Femur (tissue), 1 donor: ENCODE measurements at places on chromosomes 16 and 17.

- no peak for DNase-seq
Observed at GRCh38 chr16:73882033-73882432, 414.6 kb upstream of the PSMD7 start.

DNA sequence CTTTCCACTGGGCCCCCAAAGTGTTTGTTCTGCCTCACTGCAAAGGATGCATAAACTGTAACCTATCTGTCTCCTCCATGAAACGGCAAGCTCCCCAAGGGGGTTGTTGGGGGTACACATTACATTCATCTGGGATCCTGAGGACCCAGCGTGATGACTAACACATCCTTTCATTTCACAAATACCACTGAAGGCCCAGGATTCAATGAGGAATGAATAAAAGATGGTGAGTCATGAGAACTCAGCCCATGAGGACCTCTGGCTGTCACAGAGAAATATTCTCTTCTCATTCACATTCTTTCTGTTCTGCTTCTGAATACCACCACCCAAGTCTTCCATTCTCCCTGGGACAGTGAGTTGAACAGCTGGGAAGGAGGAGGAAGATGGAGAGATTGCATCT is 149.8 kb downstream of the RBFOX3 start:
- DNase-seq, result no peak

- DNase-seq, result no peak
Observed at GRCh38 chr17:74380959-74381808, 13.9 kb downstream of the GPR142 start.

- DNase-seq, result peak; percentile 85
Observed at GRCh38 chr17:1908699-1909309, 79.0 kb downstream of the RPA1 start.

GRCh38 chr17:77090476-77090875 is 50.3 kb upstream of the SEC14L1 start:
- DNase-seq, result no peak

- DNase-seq, result no peak
Observed at GRCh38 chr17:71402661-71403141, 718.1 kb upstream of the SOX9 start.

- peak; percentile 93 for DNase-seq
Observed at GRCh38 chr17:29140051-29140621, 40.1 kb downstream of the MYO18A start.

GRCh38 chr17:66580184-66580955 is 254.5 kb upstream of the CACNG5 start:
- DNase-seq, result peak; percentile 57

DNA sequence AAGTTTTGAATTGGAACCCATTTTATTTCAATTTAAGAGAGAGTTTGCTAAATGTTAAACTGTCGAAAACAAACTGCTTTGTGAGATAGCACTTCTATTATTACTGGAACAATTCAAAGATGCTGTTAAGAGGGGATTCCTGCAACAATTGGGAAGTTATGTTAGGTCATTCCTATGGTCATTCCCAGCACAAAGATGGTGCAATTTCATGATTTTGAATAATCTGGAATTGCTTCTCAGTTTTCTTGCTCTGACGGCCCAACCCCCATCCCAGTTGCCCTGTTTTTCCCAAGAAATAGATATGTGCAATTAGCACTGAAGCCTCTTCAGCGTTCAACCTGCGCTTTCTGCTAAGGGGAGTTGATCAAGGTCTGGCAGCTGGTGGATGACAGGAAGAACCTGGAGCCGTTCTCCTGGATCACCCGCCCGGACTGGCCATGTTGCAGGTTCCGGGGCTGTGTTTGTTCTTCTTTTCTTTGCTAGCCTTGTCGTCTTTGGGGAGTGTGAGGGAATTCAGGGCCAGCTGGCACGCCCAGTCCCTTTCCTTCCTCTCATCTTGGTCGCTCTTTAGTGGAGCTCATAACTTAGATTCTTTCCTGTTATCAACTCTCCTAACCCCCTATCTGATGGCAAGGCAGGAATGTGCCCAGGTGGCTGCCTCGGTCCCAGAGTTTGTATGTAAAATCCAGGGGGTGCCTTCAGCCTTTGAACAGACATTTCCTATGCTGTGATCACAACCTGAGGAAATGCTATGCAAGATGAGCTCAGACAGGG is 29.0 kb upstream of the IRF8 start:
- DNase-seq, result no peak

DNA sequence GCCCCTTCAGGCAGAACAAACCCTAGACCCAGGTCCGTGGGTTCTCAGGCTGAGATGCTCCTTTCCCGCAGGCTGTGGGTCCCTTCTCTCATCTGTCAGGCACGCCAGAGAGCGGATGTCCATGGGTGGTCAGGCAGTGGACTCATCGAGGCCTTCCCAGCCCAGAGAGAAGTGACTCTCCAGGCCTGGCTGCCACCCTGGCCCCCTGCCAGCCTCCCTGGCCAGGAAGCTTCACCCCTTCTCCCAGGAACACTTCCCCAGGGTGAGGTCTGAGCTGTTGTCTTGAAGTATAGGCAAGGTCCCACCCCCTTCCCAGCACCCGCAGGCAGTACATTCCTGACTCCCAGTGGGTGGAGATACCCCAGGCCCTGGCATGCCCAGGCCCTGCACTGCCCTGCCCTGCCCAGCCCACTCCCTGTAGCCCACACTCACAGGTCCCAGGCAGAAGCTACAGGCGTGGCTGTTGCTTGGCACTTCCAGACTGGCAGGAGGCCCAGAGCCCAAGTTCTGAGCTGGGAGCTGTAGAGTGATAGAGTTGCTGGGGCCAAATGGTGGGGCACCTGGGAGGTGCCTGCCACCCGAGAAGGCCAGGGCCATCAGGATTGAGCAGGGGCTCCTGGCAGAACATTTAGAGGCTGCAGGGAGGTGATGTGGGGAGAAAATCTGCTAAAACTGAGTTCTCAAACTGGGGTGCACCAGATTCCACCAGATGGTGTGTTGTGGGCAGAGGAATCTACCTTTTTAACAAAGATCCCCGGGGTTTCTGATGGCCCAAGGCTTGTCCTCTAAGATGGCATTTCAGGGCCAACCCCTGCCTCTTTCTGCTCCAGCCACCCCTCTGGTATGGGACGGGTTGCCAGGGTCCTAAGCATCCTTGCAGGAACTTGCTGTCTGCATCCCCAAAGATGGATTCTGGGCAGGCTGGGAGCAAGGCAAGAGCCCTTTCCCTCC is 6.7 kb downstream of the ITGA3 start:
- DNase-seq, result peak; percentile 68

DNA sequence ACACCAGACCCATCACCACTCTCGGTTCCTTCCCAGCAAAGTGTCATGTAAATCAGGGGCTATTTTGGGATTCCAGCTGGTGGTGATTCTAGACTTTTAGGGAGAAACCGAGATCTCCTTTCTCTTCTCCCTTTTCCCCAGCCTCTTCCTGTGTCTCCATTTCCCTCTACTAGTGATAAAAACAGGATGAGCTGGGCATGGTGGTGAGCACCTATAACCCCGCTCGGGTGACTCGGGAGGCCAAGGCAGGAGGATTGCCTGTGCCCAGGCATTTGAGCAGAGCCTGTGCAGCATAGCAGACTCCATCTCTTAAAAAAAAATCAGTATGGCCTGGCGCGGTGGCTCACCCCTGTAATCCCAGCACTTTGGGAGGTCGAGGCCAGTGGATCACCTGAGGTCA is 6.1 kb downstream of the TBX21 start:
- DNase-seq, result no peak

GRCh38 chr17:6323626-6324356 is 111.1 kb downstream of the AIPL1 start:
- DNase-seq, result no peak

- no peak for DNase-seq
Observed at GRCh38 chr17:13698832-13699231, 97.1 kb upstream of the HS3ST3A1 start.

DNA sequence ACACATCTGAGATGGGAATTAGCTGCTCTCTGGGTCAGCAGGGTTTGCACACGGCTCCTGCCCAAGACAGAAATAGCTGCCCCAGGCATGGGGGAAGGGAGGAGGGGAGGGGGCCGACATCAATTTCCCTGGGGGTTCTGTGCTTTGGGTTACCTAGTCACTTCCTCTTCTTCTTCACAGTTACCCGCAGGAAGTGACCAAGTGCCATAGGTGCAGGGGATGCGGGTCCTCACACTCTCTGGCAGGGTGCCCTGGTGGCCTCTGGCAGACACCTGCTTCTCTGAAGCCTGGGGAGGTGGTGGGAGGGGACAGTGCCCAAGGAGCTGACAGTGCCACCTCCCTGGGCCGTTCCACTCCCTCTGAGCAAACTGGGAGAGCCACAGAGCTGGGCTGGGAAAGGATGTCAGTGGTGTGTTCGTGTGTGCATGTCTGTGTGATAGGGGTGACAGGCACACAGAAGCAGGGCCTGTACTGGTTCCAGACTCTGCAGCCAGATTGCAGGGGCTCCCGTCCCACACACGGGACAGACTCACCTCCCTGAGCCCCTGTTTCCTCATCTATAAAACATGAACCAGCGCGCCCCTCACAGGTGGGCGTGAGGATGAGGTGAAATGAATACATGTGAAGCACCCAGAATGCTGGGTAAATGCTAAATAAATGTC is 18.2 kb downstream of the SCN4A start:
- DNase-seq, result no peak

DNA sequence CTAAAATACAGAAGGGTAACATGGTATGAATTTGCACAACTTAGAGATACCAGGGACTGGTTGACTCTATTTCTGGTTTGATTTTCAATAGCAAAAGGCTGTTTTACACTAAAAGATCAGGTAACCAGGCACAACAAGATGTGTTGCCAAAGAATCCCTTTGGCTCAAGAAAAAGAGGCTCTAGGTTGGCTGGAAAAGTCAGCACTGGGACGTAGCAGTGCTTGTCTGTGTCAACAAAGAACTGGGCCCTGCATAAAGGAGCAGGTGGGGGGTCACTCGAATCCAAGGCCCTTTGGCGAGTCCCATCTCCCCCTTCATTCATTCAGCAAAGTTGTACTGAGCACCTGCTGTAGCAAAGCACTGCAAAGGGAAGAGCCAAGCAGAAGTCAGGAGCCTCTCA is 18.4 kb downstream of the SDR42E1 start:
- no peak for DNase-seq

GRCh38 chr17:78357177-78357586 is 2.7 kb downstream of the SOCS3 start:
- peak; percentile 73 for DNase-seq

GRCh38 chr17:57285701-57286100 is 29.4 kb downstream of the MSI2 start:
- no peak for DNase-seq

DNA sequence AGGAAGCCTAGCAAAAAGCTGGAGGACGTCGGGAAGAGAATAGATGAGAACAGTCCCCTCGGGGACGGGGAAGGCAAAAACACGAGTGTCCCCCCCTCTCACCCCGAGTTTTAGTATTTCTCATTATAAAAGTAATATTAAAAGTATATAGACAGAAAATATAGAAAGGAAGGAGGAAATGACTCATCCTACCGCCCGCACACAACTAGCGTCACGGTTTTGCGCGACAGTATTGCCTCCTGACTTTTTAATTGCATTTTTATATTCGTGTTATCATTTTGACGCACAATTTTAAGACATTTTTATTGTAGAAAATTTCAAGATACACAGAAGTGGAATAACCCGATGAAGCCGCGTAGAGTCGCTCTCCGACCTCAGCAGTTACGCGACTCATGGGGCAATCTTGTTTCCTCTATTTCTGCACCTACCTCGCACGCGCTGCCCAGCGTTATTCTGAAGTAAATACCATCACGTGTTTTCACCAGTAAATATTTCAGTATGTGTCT is 652 bp upstream of the SLC25A19 start:
- peak; percentile 59 for DNase-seq

GRCh38 chr17:57391076-57391825 is 134.9 kb downstream of the MSI2 start:
- no peak for DNase-seq

GRCh38 chr17:261635-262034 is 80.2 kb upstream of the DOC2B start:
- no peak for DNase-seq

DNA sequence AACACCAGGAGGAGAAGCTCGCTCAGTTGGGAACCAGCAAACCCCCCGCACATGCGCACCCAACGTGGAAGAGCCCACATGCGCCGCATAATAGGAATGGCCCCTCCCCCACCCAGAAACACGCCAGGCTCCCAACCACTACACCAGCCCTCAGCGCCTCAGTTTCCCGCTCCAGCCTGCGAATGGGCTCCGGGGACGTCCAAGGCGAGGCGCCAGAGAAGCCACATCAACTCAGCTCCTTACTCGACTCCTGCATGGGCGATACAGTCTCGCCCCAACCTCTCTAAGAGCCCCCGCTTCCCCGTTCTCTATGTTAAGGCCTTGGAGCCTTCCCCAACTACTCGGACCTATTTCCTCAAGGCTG is 504 bp downstream of the SRSF1 start:
- peak; percentile 86 for DNase-seq

DNA sequence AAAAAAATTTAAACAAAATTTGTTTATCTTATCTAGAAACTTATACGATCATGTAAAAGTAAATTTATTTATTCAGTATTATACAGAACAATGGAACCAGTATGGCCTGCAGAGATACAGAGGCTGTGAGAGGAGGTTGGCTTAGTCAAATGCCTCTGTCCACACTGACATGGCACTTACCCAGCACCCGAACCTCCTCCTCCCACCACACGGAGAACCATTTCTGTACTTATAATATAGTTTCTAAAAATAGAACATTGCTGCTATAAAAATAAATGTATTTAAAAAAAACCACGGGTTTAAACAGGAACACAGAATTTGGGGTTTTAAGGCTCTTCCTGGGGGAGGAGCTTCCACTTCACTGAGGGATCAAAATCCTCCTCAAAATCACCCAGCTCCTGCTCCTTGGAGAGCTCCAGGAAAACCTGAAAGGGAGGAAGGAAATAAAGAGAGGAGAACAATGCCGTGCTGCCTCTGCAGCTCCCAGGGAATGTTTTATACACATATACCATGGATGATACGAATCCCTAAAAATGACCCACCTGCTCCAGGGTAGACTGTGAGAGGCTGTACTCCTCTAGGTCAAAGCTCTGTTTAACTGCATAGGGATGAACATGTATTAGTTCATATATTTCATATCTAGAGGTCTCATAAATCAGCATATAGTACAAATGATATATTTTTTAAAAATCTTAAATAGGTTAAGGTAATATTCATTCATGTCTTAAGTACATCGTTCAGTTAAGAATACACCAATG is 87.3 kb downstream of the ABCA8 start:
- DNase-seq, result peak; percentile 34

DNA sequence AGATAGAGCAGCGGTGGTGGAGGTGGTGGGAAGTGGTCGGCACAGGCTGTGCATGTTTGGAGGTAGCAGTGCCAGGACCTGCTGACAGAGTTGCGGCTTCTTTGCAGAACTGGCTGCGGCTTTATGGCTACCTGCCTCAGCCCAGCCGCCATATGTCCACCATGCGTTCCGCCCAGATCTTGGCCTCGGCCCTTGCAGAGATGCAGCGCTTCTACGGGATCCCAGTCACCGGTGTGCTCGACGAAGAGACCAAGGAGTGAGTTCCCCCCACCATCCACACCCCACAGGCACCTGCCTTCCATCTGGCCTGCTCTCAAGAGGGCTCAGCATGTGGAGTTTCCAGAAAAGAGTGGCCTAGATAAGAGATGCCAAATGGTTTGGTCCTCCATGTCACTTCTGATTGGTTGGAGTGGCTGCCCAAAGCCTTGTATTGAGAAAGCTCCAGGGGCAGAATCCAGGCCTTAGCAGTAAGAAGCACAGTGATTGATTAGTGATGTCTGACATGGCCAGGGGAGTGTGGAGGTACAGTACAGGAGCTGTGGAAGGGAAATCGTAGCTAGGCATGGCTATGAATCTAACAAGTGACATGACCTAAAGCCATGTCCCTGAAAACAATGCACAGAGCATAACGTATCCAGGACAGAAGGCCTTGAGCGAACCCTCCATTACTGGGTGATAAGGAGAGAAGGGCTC is 12.0 kb downstream of the MMP15 start:
- DNase-seq, result no peak

- DNase-seq, result peak; percentile 80
Observed at GRCh38 chr16:67928561-67929364, 2.9 kb downstream of the CTRL start.
